ENCODE measurements at places on chromosomes 5 and 9. TPM values are rescaled to one million over a fixed set of nuclear protein-coding genes. Genes with fewer than 3 reads are reported as not detected.

GRCh38 chr5:1386274-1386717 lies 41.4 kb upstream of the CLPTM1L start:
- no peak for DNase-seq

GRCh38 chr9:37405350-37405749 lies 17.1 kb upstream of the GRHPR start:
- no peak for DNase-seq

- DNase-seq: no peak
These were observed 538.3 kb upstream of the PTGER4 start for GRCh38 chr5:40141418-40141817.

DNA sequence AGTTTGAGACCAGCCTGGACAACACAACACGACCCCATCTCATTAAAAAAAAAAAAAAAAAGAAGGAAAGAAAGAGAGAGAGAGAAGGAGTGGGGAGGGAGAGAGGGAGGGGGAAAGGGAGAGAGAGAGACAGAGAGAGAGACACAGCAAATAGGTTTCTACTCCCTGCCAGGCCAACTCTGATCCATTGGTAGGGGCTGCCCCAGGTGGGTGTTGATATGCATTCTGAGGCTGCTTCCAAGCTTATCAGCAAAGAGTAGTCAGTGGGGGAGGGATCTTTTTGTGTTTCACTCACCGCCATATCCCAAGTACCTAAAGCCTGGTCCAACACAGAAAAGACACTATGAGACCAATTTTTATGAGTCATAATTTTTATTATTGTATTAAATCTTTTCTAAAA lies 57.0 kb upstream of the SAP30L start:
- DNase-seq: no peak

Gene ANKDD1B
- 0.87 TPM for total RNA-seq

- no peak for DNase-seq
These were observed 2.6 kb downstream of the SLC22A5 start for GRCh38 chr5:132372127-132372526.

Gene CORO2A
- total RNA-seq: 4.9 TPM

GRCh38 chr5:174733836-174734235 lies 9.5 kb downstream of the MSX2 start:
- no peak for DNase-seq

Gene ELAVL2
- 1.3 TPM for total RNA-seq

GRCh38 chr9:129414993-129415941 lies 205.6 kb downstream of the C9orf50 start:
- DNase-seq: no peak

DNA sequence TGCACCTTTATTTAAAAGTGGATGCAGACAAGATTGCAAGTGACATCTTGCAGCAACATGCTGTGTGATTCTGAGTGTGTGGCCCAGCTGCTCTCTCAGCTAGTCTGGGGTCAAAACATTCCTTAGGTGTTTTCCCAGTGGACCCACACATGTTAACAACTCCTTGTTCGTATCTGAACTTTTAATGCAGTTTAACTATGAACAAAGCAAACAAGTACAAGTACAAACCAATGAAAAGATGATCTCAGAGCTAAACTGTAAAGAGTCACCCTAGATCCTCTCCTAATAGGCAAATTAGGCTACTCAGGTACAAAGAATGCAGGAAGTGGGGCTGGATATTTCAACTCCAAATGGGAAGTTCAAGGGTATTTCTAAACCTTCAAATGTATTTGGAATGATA lies 108.4 kb downstream of the ENTREP1 start:
- no peak for DNase-seq

DNA sequence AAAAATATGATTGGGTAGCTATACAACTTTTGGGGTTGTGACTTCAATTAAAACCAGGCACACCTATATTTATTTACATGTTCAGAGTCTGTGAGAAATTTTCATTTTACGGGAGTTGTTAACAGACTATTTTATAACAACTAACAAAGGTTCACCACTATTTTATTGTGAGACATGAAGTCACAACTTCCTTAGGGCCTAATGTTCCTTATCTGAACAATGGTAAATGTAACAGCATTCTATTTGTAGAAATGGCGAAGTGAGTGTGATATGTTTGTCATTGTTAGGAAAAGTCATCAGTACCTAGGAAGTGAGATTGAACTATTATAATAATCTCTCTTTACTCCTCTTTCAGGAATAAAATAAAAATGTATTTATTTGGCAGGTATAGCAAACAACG lies 67.4 kb downstream of the CSNK1G3 start:
- DNase-seq: no peak

GRCh38 chr9:21070171-21070571 lies 7.6 kb downstream of the IFNB1 start:
- no peak for DNase-seq

- no peak for DNase-seq
These were observed 3.6 kb upstream of the LCP2 start for GRCh38 chr5:170301149-170301548.

Gene CNTFR
- total RNA-seq: not detected

Gene ZDHHC11
- 0.61 TPM for total RNA-seq

Data from GM12878 (cell line).